ENCODE measurements at places on chromosomes 12 and 14.

GRCh38 chr12:26121323-26122060 lies 3.3 kb downstream of the BHLHE41 start:
- DNase-seq: no peak

DNA sequence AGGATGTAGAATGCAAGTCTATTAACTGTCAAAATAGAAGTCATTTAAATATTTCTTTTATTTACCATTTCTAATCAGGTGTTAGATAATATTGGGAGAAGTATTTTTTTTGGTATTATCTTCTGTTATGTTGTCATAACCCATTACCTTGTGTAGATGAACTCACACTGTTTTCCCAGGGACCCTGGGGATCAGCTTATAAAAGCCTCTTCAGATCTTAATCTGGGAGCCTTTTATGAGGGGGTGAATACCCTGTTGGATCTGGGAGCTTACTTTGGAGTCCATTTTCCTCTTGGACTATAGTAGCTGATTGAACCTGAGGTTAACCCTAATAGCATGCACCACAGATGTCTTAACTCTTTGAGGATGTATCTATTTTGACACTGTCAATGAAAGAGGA lies 176.3 kb upstream of the ATP2B1 start:
- DNase-seq: no peak

- DNase-seq: no peak
These were observed 78.7 kb downstream of the KIF21A start for GRCh38 chr12:39364196-39364595.

GRCh38 chr12:75746621-75747020 lies 235.2 kb upstream of the KRR1 start:
- no peak for DNase-seq

DNA sequence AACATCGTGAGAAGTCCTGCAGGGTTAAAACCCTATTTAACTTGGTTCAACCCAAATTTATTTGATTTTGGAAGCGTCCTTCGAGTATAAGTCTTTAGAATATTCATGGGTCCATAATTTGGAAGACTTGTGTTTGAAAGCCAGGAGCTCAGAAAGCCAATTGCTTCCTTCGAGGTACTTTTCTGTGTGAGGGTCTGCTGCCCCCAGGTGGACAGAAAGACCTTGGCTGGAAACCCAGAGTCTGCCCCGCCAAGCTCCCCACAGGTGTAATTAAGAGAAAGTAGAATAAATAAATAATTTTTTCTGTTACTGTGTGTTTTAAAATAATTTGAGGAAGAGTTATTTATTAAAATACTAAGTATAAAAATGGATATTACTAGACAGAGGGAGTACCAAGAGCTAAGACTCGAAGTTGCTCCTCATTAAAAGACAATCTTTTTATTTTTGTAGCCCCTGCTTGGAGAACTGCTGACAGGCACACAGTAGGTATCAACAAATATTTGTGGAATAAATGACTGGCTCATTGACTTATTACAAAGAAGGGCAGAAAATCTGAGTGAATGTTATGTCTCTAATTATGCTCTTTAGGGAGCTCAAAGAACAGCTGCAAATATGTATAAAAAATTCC lies 105.8 kb downstream of the PAH start:
- no peak for DNase-seq

DNA sequence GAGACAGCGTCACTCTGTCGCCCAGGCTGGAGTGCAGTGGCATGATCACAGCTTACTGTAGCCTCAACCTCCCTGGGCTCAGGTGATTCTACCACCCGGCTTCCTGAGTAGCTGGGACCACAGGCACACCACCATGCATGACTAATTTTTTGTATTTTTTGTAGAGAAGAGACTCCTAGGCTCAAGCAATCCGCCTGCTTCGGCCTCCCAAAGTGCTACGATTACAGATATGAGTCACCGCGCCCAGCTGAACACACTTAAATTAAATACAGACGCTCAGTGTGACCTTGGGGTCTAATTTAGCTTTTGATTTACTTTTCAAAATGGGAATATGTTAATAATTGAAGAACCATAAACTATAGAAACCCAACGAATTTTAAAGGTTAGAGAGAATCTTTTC lies 77.2 kb downstream of the C2CD5 start:
- no peak for DNase-seq

- no peak for DNase-seq
These were observed 117.7 kb downstream of the SLC38A6 start for GRCh38 chr14:61098721-61099120.

GRCh38 chr12:68131867-68132414 lies 27.6 kb downstream of the IFNG start:
- DNase-seq: no peak

Measured in nucleus accumbens (tissue), 56 donors.